Renal pelvis (tissue), 12 donors: ENCODE measurements at places on chromosomes 12 and 14.
A peak's percentile ranks its signal among the peaks of the same experiment; 100 is the strongest.

GRCh38 chr12:100564090-100564489 is 9.4 kb upstream of the GAS2L3 start:
- DNase-seq, result no peak

GRCh38 chr12:3677609-3678008 is 75.3 kb downstream of the CRACR2A start:
- no peak for DNase-seq

DNA sequence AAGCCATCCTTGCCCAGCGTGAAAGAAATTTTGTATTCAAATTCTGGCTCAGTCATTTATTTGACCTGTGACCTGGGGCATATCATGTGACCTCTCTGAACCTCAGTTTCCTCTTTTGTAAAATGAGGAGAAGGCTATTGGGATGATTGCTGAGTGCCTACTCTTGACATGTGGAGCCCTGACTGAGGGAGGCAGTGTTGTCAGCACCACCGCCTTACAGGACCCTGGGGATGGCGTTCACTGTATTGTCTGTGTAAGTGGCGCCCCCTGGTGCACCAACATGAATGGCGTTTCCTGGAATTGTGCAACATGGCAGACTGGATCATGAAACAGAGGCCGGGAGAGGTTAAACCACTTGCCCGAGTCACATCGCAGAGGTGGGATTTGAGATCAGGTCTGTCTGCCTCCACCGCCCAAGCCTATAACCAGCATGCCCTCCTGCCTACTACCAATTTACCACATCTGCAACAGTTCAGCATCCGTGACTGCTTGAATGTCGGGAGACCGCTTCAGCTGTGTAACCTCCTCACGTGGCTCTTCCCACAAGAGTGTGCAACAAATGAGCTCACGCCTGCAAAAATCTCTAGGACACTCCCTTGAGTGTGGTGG is 20.1 kb upstream of the CCDC63 start:
- peak; percentile 78 for DNase-seq

DNA sequence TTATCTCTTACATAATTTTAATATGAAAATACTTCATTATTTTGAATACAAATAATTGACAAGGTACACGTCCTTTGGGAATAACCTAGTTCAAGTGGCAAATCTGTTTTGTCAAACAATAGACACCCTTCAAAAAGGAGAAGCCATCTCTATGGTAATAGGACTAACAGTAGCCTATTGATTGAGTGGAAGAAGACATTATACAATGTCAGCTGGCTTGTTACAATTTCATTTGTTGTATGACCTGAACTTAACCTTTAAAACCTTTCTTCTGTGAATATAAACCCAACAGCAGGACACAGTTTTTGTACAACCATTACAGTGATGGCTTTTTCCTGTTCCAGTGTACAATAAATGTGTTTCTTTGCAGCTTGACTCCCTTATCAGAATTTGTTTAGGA is 8.1 kb downstream of the TMEM260 start:
- no peak for DNase-seq

DNA sequence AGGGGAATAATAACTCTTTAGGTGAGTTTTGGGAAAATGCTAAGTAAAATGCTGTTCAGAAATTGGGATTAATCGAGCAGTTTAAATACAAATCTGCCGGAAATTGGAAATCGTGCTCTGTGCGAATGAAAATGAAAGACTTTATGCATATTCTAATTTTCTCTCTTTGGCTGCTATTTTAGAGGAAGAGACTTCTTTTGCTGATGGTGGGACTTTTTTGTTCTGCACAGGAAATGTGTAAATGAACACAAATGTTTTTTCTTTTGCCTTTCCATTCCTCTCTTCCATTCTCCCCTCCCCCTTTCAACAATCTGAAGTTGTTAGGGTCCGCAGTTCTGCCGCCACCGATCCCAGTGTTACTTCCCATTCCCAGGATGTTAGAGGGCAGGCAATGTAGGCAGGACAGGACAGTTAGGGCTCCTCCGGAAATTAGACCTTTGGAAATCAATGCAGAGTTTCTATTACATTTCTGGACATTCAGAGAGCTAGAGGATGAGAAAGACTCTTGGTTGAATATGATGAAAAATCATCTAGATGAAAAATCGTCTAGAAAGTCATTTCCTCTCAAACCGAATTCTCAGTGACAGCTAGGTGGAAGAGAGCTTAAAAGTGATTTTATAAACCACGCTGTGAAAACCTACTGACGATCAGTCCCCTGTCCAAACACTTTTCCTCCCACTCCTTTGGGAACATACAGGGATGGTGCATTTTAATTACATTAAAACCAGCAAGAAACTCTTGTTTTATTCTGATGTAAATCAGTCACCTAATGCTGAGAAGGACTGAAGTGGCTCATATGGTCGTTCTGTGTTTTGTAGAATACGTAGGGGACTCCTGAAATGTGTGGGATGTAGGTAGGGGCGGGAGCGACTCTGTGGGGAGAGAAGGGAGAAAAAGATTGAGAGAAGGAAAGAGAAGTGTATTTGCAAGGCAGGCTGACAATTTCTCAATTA is 17.8 kb downstream of the FOXG1 start:
- DNase-seq, result no peak

DNA sequence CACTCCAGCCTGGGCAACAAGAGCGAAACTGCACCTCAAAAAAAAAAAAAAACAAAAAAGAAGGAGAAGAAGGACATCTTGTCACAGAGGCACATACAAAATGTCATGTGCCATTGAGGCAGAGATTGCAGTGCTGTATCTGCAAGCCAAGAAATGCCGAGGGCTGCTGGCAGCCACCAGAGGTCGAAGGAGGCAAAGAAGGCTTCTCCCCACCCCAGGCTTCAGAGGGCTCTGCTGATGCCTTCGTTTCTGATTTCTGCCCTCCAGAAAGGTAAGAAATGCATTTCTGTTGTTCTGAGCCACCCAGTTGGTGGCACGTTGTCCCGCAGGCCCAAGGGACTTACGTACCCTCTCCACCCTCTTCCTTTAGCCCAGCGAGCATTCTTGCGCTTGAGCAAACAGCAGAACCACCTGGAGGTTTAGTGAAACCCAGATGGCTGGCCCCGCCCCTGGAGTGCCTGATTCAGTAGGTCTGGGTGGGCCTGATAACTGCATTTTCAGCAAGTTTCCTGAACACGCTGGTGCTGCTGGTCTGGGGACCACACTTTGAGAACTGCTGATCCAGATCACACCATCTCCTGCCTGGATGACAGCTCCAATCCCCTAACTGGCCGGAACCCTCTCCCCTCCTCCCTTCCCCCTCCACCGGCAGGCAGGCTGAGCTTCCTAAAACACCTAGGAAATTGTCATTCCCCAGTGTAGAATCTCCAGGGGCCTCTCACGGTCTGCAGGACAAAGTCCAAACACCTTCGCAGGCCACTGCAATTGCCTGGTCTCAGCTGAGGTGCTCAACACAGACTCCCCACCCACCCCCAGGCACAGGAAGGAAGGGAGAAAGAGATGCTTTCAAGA is 21.1 kb upstream of the SCARB1 start:
- no peak for DNase-seq
